NCI-H1694 treated with DMSO at 0.1 percent for 48 hours (cell line): ENCODE measurements at places on chromosomes 5 and 9.

DNA sequence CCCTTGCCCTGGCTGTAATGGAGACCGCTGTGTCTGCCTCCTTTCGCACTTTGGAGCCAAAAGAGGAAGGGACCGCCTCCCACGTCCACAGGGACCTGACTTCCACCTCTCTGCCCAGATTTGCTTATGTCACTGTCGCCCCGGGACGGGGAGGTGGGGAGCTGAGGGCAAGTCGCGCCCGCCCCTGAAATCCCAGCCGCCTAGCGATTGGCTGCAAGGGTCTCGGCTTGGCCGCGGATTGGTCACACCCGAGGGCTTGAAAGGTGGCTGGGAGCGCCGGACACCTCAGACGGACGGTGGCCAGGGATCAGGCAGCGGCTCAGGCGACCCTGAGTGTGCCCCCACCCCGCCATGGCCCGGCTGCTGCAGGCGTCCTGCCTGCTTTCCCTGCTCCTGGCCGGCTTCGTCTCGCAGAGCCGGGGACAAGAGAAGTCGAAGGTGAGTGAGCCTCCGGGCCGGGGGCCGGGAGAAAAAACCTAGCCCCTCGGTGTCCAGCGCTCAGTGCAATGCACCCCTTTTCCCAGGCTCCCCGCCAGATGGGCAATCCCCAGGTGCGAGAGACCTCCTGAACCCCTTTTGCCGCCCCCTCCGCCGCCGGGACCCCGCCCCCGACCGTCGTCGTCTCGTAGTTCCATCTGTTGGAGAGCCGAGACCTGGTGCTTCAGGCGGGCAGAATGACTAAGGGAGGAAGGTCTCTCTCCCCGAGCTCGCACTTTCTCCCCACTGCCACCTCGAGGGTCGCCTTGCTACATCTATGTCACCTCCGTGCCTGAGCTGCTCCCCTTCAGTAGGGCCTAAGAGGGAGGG is at the start of gene GPX3:
TSS of gene GPX3 (plus strand) at position 288 of the 807 bp plus-strand sequence. CDS start at position 352, 64 bp downstream.
- peak; percentile 5 for DNase-seq

- DNase-seq: no peak
Measured at GRCh38 chr9:9337129-9337528, 1275.7 kb downstream of the PTPRD start.

GRCh38 chr9:124359855-124360678 is 55.2 kb downstream of the PSMB7 start:
- no peak for DNase-seq

GRCh38 chr5:87307796-87308423 is 40.2 kb downstream of the RASA1 start:
- no peak for DNase-seq

- DNase-seq: no peak
Measured at GRCh38 chr9:137838576-137838975, 39.0 kb upstream of the CACNA1B start.

DNA sequence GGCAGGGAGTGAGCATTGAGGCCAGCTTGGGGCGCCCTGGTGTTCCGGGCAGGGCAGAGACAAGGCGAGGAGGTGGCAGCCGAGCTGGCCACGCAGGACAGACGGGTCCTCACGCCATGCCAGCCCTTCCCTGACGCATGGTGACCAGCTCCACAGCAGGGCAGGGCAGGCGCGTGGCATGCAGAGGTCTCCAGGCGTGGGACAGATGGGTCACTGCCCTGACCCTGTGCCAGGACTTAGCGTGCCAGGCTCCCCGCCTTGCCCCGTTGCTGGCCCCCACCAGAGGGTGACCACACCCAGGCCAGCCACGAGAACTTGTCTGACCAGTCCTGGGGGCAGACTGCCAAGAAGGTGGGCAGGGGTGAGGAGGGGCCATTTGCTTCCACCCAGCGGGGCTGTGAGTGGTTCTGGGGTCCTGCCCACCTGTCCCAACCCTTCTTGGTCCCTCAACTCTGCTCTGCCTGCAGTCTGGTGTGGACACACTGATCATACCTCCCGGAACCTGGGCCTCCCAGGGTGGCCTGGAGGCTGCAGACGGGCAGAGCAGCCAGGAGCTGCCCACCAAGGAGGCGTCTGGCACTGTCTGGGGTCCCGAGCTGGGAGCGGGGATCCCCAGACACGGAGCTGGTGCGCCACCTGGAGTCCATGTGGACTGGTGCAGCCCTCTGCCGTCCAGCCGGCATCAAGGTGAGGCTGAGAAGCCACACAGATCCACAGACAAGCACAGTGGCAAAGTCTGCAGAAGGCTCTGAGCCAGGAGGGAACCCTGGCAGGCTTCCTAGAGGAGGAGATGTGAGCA is at the start of gene RNF224:
TSS of gene RNF224 (plus strand) at position 449 of the 799 bp plus-strand sequence. CDS start 834 bp downstream, outside the sequence.
- peak; percentile 42 for DNase-seq

GRCh38 chr5:115349001-115349817 is 52.8 kb upstream of the CCDC112 start:
- peak; percentile 6 for DNase-seq

GRCh38 chr5:150155258-150156026 is at the start of gene PDGFRB:
PDGFRB (minus strand) TSS chr5:150155845; CDS start chr5:150137047, 18,798 bp downstream.
- no peak for DNase-seq

- DNase-seq: no peak
Measured at GRCh38 chr9:6876195-6876894, 118.6 kb downstream of the KDM4C start.

DNA sequence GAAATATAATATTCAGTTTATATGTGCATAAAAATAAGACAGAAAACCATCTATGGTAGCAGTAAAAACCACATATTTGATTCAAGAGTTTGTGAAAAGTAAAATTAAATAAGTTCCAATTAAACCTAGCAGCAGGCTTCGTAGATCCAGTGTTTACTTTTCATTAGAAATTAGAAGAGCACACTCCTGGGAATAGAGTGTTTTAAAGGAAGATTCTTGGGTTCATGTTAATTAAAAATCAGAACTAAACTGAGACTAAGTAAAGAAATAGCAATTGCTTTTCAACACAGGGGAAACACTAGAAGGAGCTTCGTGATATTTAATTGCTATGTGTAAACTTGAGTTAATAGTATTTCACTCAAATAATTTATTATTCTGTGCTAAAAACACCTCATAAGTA is 1097.8 kb upstream of the CDH18 start:
- no peak for DNase-seq

DNA sequence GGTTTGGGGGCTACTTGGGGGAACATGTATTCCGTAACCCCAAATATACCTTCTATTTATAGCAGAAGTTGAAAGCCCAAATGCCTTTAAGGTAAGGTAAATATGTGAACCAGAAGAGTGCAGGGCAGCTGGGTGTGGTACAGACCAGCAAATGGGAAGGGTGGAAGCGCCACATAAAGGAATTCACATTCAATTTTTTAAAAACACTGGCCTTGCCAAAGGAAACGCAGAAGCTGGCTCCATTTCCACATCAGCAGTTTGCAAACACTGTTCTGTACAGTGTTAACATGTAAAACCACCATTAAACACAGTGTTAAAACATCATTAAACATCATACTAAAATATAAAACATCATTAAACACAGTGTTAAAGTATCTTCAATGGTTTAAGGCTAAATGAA is 3.5 kb upstream of the BHMT start:
- DNase-seq: no peak

GRCh38 chr5:59178071-59178470 is 595.2 kb downstream of the RAB3C start:
- DNase-seq: no peak

DNA sequence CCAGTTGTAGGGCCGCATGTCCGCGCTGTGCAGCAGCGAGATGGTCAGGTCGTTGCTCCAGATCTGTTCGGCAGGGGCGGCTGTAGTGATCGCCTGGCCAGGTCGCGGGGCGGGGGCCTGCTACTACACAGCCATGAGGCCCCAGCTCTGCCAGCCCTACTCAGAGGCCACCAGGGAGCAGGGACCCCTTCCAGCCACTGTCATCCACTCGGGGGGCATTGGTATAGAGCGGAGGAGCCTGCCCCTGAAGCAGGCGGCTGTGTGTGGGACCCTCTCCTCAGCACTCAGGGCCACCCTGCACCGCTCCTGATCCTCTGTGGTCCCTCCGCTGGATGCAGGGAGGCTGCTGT is 1.7 kb downstream of the FBXW5 start:
- no peak for DNase-seq

DNA sequence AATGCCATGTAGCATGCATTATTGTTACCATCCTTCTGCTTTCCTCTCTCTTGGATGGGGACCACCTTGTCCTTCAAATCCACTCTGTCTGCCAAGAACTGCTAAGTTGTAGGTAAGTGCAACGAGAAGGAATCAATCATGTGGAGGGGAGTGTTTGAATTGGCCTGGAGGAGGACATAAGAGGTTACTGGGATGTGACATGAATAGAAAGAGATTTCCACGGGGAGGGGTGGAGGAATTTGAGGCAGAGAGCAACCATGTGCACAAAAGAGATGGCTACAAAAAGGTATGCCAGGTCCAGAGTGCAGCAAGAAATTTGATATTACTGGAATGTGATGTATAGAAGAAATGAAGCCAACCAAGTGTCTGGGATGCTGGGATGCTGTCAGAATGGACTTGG is 648.9 kb upstream of the KLF4 start:
- DNase-seq: no peak

GRCh38 chr9:137304383-137305059 is 2.5 kb upstream of the NRARP start:
- no peak for DNase-seq

DNA sequence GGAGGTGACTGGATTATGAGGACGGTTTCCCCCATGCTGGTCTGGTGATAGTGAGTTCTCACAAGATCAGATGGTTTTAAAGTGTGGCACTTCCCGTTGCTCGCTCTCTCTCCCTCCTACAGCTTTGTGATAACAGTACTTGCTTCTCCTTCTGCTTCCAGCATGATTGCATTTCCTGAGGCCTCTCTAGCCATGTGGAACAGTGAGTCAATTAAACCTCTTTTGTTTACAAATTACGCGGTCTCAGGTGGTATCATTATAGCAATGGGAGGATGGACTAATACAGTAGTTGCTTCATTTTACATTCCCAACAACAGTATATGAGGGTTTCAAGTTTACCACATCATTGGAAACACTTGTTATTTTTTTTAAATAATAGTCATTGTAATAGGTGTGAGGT is 937.3 kb upstream of the ARRDC3 start:
- DNase-seq: no peak

GRCh38 chr9:126438741-126439401 is 112.2 kb downstream of the MVB12B start:
- no peak for DNase-seq

DNA sequence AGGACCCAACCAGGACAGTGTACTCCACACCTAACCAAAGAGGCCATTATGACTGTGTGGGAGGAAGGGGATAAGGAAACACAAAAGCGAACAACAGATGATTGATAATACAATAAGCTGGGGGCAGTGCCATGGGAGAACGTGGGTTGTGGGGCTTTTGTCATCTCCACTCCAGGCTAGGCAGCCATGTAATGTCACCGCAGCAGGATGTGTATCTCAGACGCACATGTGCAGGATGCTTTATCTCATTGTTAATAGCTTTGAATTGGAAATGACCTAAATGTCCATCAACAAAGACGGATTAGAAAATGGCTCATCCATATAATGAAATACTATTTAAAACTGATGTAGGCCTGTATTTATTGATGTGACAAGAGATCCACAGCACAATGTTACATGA is 51.0 kb downstream of the EPB41L4B start:
- DNase-seq: no peak

DNA sequence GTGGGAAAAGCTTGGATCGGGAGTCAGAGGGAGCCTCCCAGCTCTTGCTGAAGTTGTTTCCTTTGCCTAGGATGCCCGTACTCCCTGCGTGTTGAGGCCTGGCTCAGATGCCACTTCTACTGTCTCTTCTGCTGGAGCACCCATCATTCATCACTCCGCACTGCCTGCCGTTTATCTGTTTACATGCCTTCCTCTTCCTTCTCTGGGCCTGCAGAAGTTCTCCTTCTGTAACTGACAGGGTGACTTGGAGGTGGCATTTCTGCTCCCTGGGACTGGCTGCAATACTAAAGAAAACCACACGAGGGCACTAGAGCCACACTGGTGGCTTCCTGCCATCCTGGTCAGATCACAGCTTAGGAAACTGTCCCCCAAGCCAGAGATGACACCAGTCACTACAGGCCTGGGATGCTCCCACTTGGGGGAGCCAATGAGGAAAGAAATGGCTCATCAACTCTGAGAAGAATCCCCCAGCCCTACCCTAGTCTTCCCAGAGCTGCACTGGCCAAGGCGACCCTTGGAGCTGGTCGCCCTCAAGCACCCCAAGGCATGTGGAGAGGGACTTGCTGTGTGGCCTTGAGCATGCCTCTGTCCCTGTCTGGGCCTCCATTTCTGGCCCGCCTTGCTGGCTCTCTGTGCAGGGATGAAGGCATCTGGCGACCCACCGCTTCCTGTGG is 9.7 kb upstream of the SLC25A51 start:
- DNase-seq: peak; percentile 82

GRCh38 chr9:92133949-92134604 is 18.9 kb upstream of the SPTLC1 start:
- DNase-seq: peak; percentile 72

DNA sequence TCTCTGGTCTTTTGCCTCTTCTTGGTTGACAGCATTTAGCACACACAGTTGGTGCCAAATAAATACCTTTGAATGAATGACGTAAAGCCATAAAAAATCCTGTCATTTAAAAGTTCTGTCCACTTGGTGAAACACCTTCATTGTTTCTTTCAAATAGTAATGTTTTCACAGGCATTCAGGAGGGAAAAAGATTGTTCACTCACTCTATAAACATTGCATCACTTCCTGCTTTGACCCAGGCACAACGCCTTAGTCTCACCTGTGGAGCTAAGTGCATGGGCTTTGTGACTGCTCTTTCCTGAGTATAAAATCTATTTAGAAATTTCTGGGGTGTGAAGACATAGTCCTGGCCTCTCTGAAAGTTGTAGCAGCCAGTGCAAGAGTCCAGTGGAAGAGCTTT is 88.9 kb upstream of the CXCL14 start:
- DNase-seq: no peak

DNA sequence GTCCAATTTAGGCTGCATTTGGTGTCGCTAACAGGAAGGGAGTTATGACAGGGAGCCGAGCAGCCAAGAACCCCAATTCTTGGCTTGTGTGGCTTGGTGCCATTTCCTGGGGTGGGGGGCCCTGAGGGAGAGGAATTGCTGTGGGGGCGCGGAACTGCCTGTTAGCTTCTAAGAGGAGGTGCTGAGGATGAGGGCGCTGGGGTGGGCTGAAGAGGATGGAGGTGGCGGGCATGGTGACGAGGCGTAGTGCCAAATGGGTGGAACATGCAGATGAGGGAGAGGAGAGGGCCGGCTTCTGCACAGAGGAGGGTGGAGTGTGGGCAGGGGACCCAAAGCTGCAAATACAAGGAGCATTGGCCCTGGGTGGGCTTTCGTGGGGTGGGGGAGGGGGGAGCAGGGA is 27.9 kb downstream of the IER5L start:
- DNase-seq: no peak
